ENCODE measurements at places on chromosomes 5 and 9.
A peak's percentile ranks its signal among the peaks of the same experiment; 100 is the strongest.

- DNase-seq, result no peak
Observed at GRCh38 chr9:100354121-100354800, 1.5 kb upstream of the TEX10 start.

DNA sequence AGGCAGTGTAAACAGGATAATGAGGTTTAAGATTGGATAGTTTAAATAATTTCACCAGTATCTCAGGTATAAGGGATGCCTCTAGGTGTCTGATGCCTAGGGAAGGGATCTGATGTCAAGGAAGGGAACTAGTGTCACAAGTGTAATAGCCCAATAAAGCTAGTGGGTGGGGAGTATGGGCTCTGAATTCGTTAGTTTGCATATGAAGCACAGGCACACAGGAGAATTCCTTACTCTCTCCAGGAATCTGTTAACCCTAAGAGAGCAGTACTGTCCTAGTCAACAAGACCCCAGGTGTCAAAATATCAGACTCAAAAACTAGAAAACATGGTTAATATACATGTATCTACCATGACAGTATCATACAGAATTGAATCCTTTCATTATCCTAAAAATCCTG lies 352.5 kb upstream of the CYLC2 start:
- DNase-seq, result no peak

DNA sequence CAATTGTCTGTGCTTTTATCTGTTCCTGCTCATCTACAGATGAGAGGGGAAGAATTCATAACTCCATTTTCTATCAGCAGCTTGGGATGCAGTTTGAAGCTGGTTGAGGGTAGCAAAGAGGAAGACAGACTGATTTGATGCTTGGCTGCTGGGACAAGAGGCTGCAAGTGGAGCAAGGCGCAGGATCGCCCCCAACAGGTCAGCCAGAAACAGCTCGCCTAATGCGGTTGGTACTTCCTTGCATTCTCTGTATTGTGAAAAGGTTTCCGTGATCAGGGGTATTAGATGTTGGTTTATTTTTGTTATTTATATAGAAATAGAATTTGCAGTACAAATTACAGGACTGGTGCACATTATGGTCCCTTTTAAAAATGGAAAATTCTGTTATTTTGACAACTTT lies 40.6 kb downstream of the ZNF883 start:
- peak; percentile 60 for DNase-seq

DNA sequence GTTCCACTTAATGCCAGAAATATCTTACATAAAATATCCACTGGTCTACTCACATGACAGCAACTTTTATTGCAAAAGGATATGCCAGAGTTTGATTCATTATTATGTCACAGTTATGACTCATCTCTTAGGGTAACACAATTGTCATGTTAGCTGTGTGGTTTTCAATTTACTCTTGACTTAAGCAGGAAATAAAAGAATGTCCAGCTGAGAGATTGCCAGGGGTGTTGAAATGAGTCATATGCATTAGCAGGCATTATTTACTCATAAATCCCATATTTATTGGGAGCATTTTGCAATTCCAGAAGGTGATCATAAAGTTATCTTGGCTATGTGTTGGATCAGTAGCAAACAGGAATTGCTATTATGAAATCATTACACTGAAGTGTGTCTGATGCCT lies 1164.6 kb upstream of the CDH18 start:
- peak; percentile 11 for DNase-seq

- DNase-seq, result no peak
Observed at GRCh38 chr5:172147857-172148256, 40.2 kb downstream of the STK10 start.

GRCh38 chr9:133461975-133462374 lies 2.2 kb downstream of the CACFD1 start:
- no peak for DNase-seq

- DNase-seq, result no peak
Observed at GRCh38 chr9:132729235-132729890, 59.1 kb downstream of the GTF3C4 start.

DNA sequence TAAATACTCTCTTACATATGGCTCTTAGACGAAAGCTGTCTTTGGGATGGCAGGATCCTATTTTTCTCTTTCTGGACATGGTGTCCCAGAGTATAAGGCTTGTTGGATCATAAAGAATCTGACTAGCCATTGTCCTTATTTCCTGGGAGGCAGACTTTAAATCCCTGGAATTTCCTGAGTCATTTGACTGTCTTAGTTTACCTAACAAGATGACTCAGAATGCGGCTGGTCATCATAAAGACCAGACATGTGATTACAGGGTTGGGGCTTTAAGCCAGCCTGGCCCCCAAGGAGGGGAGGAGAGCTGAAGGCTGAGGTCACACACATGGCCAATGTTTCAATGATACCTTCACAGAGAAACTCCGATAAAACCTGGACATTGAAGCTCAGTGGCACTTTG lies 37.2 kb downstream of the FAM240B start:
- no peak for DNase-seq

DNA sequence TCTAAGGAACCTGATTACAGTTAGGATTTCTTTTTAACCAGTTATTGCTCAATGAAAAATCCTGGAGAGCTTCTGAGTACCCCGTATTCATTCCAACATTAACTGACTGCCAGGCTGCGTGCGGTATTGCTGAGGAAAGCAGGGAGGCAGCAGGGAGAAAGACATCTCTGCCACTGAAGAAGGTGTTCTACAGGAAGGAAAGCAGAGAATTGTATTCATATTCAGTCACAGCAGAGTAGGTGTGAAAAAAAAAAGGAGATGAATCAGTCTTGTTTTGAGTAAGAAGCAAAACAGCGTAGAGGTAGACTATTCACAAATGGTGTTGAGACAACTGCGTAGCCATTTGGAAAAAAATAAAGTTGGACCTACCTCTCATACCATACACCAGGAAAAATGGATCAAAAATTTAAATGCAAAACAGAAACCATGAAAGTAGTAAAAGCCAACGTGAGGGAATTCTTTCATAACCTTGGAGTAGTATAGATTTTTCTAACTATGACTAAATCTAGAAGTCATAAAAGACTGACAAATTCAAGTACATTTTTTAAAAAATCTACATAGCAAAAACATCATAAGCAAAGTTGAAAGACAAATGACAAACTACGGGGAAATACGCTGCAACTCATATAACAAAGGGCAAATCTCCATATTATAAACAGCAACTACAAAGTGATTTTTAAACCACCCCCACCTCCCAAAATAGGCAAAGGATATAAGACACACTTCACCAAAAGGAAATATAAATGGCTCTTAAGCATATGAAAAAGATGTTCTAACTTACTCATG lies 9.9 kb upstream of the NR4A3 start:
- DNase-seq, result no peak

GRCh38 chr5:92879806-92880543 lies 701.0 kb downstream of the NR2F1-AS1 start:
- DNase-seq, result no peak

- no peak for DNase-seq
Observed at GRCh38 chr5:159002171-159002570, 97.5 kb downstream of the EBF1 start.

GRCh38 chr5:123594434-123594833 lies 82.5 kb downstream of the CSNK1G3 start:
- DNase-seq, result no peak

- DNase-seq, result no peak
Observed at GRCh38 chr5:8314965-8315364, 446.0 kb downstream of the MTRR start.

DNA sequence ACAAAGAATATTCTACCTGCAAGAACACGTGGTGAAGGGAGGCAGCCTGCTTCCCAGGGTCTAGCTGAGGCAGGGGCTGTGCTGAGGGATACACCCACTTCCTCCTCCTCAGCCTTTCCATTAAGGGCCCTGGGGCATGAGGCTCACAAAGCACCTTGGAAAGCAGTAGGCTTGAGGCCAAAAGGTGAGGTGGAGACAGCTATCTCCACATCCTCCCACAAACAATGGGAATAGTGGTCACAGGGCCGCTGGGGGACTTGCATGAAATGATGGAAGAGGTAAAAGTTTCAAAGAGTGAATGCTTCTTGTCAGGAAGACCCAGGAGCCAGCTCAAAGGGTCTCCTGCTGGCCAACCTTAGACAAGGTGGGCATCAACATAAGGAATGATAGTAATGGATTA lies 207.9 kb downstream of the CDK5RAP2 start:
- no peak for DNase-seq

DNA sequence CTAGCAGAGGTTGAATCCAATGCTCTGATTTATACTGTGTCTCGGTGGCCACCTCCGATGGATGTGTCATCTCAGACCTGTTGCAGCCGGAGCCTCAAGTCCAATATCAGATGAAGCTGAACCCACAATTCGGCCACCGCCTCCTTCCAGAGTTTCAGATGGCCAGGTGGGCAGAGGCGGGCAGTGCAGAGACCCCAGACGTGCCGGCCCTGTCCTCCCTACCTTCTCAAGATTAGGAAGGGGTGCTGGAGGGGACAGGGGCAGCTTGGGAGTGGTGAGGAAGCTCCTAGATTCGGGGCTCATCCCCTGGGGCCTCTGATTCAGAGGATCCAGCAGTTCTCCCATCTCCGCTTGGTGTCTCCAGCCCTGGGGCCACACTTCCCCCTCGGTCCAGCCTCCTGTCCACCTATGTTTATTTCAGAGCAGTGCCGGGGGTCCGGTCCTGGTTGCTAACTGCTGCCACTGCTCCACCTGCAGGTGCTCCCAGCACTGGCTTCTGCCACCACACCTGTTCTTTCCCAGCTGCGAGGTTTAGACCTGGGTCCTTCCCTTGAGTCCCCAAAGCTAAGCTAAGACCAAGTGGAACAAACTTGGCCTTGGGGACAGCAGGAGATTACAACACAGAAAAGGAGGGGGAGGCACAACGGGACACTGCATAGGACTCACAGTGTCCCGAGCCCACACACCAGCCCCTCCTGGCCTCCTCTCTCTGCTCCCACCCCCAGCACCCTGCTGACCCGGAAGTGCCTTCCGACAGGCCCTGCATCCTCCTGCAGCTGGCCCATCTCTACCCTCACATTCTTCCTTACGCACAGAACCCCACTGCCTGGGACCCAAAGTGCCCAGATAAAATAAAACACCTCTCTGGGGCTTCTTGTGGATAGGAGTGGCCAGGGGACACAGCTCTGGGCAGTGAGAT lies 81.6 kb downstream of the NTNG2 start:
- DNase-seq, result no peak

DNA sequence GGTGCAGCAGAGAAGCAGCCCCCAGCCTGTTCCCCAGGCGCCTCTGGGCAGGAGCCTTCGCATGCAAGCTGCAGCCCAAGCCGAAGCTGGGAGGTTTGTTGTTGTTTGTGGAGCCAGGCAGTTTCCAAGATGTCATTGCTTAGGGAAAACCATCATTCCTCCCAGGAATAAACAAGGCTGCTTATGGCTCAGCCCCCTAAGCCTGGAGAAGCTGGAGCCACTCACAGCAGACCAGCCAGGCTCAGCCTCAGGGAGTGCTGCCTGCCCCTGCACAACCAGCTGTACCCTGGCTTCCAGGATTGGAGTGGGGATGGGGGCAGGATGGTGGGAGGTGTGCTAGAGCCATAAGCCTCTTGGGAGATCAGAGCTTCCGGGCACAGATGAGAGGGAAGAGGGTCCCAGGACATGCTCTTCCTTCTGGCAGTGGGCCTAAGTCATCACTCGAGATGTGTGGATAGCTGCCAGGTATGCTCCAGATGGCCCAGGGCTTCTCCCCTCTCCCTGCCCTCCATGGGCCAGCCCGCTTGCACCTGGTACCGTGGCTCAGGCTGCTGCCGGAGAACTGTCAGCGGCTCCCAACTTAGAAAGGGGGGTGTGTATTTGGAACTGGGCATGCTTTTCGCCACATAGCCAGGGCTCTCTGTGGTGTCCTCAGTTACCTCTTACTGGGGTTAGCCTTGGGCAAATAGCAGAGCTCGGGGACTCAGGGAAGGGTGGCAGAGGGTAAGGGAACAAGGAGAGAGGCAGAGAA lies 105.2 kb downstream of the RGS3 start:
- no peak for DNase-seq

- DNase-seq, result peak; percentile 74
Observed at GRCh38 chr9:124290743-124291554, 33.2 kb downstream of the NEK6 start.

GRCh38 chr5:32076699-32077695 lies 97.1 kb downstream of the GOLPH3 start:
- peak; percentile 80 for DNase-seq

DNA sequence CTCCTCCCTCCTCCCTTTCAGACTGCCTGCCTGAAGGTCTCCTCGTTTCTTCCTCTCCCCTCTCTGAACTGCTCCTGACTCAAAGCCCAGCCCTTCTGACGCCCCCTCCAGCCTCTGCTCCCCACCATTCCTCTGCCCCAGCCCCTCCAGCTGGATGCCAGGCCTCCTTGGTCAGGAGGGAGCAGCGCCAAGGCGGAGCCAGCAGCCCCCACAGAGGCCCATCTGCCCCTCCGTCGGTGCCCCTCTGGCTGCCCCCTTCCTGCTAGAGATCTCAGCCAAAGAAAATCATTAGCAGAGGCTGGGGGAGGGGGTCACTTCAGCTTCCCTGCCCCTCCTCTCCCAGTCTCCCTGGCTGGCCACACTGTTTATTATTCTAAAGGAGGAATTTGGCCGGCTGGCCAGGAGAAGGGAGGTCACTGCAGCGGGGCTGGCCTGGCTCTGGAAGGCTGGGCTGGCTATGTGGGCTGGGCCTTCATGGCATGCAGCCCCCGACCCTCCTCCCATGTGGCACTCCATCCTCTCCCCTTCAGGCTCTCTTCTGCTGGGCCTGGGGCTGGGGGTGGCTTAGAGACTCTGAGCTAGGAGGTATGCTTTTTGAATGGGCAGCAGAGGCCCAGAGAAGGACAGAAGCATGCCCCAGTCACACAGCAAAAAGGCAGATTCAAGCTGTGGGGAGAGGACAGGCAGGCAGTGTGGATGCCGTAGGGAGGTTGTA lies 16.9 kb downstream of the PDGFRB start:
- no peak for DNase-seq

- DNase-seq, result no peak
Observed at GRCh38 chr5:124783794-124784193, 37.4 kb upstream of the ZNF608 start.

GRCh38 chr9:5551368-5552150 lies 41.2 kb downstream of the PDCD1LG2 start:
- no peak for DNase-seq

DNA sequence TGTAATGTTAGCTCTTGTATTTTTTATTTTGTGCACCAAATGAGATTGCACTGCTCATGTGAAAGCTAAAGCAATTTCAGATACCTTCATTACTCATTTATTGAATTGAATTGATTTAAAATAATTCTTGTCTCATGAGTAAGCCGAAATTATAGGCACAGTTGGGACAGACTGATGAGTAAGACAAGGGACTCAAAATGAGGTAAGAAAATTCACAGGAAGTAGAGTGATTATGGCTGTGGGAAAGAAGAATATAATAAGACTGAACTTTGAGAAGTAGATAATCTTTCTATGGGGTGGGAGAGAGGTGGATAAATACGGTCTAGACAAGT lies 51.1 kb downstream of the NUDT12 start:
- no peak for DNase-seq

DNA sequence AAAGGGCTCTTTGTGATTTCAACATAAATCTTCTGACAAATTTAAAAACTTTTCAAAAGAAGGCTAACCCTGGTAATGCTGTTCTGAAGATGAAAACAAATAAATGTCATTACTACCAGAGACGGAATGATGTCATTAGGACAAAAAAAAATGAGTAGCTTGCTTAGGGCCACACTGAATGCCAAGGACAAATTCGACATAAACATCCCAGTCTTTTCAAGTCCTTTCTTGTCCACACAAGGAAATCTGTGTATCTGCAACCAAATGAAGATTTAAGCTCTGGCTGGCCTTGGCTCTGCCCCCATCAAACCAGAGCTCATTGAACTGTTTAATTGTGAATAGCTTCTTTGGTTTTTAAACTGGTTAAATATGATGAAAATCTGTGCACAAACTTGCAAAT lies 592.7 kb downstream of the TLE1 start:
- DNase-seq, result no peak

GRCh38 chr5:10896016-10896415 lies 135.0 kb upstream of the DAP start:
- no peak for DNase-seq

Data from common myeloid progenitor, CD34-positive (primary cell).